Stimulated activated CD4-positive, alpha-beta T cell treated with anti-CD3 and anti-CD28 coated beads, Interleukin-2, amount 100 ng/mL, for 24 hours (primary cell): ENCODE measurements at places on chromosomes 5 and 9.

DNA sequence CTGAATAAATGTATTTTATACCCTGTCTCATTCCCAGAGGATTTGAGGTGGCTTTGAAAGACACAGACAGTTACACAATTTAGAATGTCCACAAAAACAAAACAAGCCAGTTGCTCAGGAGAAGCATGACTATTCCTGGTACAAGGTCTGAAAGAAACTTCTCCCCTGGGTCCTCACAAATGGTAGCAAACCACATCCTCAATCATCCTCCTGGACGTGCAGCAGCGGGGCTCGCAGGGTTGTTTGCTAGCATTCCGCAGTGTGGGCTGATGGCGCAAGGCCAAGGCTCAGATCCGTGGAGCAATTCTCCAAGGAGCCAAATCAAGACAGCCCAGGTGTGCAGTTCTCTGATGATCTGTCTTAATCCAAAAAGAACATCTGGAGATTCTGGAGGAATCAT is 210.3 kb downstream of the ACTL7B start:
- no peak for DNase-seq

GRCh38 chr5:67730917-67731474 is 484.6 kb upstream of the PIK3R1 start:
- DNase-seq: no peak

- DNase-seq: no peak
Measured at GRCh38 chr9:121735065-121735792, 83.8 kb downstream of the DAB2IP start.

DNA sequence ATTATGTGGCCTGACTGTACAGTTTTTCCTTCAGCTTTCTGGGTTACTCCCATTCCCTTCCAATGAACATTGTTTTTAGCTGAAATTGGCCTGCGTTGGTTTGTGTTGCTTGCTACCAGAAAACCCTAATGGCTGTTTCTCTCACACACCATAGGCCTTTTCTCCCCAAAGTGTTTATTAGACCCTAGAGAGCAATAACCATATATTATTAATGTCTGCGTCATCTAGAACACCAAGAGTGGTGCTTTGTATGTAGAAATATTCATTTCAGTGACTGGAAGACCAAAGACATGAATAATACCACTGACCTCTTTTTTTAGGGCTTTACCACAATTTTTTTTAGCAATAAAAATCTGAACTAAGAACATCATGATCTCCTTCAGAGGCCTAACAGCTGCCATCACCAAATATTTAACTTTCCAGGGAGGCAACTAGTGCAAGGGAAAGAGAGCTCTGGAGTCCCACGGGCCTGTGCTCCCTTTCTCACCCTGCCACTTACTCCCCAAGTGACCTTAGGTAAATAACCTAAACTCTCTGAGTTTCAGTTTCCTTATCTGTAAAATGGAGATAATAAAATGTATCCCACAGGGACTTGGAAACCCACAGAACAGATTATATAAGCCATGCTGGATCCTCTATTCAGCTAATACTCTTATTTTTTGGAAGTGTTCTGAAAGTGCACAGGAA is 201.9 kb upstream of the ISL1 start:
- no peak for DNase-seq

DNA sequence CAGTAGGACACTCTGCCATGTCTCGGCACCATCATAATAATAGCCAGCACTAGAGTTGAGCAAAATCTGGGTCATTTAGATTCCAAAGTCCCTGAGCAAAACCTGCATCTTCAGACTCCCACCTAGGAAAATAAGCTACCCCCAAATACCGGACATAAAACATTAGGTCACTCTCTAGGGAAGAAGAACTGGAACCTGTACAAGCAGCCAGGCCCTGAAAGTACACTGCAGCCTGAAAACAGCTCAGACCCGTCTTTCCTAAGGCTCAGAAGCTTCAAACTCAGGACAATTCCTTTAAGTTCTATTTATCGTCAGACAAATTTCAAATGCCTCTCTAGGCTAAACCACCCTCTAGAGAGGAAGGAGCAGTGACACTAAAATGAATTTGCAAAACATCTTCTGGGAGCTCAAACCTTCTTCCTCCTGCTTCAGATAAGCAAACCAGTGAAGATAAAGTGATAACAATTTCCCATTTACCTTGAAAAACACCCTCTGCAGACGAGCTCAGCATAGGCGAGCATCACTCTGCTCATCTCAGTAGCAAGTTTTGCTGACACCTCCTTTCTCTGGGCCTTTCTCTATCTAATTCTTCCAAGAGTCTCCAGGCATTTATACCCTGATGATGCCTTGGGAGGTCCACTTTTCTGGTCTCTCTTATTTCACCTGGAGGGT is 34.0 kb downstream of the ADAM19 start:
- DNase-seq: no peak

DNA sequence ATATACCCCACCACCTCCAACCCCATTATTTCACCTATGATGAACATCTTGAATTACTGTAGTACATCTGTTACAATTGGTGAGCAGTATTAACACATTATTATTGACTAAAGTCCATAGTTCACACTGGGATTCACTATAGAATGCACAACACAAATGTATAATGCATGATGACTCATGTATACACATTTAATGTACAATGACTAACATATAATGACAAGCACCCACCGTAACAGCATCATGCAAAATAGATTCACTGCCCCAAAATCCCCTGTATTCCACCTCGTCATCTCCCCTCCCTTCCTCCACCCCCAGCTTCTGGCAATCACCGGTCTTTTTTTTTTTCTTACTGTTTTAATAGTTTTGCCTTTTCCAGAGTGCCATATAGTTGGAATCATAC is 47.1 kb upstream of the NEK6 start:
- peak; percentile 45 for DNase-seq

- peak; percentile 10 for DNase-seq
Measured at GRCh38 chr5:74767579-74767913, 497 bp downstream of the NSA2 start.

DNA sequence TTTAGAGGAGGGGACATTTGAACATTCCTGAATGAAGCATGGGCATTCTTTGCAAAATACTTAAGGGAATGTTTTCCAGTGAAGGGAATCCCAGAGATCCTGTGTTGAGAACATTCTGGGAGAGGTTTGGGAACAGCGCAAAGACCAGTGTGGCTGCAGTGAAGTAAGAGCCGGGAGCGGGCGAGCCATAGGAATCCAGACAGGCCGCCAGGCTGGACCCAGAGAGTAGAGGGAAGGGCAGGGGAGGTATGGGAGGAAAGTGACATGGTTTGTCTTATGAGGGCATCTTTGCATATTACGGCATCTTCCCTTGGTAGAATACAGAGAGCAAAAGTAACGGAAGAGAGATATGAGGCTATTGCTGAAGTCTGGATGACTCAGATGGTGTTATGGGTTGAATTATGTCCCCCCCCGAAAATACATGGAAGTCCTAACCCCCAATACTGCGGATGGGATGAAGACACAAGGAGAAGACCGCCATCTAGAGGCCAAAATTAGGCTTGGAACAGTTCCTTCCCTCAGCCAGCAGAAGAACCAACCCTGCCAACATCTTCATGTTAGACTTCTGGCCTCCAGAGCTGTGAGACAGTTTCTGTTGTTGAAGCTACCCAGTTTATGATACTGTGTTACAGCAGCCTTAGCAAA is 268.2 kb downstream of the MAST4 start:
- DNase-seq: peak; percentile 20

DNA sequence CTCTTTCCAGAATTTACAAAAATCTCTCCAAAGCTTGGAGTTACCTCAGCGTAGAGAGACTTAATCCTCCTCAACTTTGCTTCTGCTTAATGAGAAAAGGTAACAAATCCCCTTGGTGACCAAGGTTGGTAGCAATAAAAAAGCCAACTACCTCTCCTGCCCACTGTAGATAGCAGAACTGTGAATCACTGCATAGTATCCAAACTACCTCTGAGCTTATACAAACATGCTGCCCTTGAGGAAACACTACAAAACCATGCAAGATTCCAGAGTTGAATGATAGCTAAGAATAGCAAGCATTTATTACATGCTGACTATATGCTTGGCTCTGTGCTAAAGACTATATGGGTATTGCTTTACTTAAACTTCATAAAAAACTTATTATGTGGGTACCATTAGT is 2.8 kb upstream of the ADAMTS12 start:
- DNase-seq: no peak

- no peak for DNase-seq
Measured at GRCh38 chr9:129549684-129550083, 71.2 kb downstream of the C9orf50 start.

DNA sequence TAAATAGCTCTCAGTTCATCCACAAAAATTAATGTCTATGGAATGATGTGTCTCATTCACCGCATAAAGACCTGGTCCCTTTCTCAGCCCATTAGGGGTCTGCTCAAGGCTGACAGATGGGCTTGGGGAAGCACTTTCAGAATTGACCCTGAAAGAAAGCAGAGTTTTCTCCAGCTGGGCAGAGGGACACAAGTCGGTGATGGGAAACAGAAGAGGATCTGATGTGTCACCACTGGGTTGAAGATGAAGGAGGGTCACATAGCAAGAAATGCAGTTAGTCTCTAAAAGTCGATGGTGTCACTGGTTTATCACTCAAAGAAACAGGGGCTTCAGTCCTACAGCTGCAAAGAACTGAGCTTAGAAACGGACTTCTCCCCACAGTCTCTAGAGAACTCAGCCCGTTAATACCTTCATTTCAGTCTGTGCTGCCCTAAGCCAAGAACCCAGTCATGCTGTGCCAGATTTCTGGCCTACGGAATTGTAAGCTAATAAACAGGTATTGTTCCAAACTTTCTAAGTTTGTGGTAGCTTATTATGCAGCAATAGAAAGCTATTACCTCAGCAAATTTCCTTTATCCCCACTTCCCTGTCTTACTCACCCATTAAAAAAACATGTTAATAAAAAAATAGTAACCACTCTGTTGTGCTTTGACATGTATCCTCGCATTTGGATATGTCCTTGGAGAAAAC is 64.6 kb downstream of the ADAMTS12 start:
- DNase-seq: no peak

- DNase-seq: no peak
Measured at GRCh38 chr9:89664010-89664409, 59.2 kb downstream of the GADD45G start.

GRCh38 chr9:14881006-14881405 is 29.2 kb downstream of the FREM1 start:
- no peak for DNase-seq

- no peak for DNase-seq
Measured at GRCh38 chr9:134734270-134734669, 92.7 kb downstream of the COL5A1 start.

GRCh38 chr9:13215791-13216554 is 63.5 kb downstream of the MPDZ start:
- DNase-seq: no peak

GRCh38 chr9:5489630-5490490 is 20.5 kb upstream of the PDCD1LG2 start:
- no peak for DNase-seq

DNA sequence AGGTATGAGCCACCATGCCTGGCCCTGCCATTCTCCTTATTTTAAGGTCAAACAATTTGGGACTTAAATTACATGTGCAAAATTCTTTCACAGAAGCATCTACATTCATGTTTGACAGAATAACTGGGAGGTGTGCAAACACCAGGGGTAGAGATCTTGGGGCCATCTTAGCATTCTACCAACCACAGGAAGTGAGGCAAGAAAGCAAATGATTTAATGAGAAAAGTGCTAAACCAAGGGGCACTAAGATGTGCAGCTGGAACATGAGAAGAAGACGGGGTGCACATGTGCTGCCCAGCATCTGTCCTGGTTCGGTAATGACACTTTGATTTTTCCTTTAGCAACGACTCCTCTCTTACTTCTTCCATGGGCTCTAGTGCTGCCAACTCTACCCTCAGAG is 1.2 kb upstream of the F12 start:
- DNase-seq: no peak
